Liver (tissue), 10 donors: ENCODE measurements at places on chromosomes 13 and 19. TPM values are rescaled to one million over a fixed set of nuclear protein-coding genes. Genes with fewer than 3 reads are reported as not detected.
A peak's percentile ranks its signal among the peaks of the same experiment; 100 is the strongest.

DNA sequence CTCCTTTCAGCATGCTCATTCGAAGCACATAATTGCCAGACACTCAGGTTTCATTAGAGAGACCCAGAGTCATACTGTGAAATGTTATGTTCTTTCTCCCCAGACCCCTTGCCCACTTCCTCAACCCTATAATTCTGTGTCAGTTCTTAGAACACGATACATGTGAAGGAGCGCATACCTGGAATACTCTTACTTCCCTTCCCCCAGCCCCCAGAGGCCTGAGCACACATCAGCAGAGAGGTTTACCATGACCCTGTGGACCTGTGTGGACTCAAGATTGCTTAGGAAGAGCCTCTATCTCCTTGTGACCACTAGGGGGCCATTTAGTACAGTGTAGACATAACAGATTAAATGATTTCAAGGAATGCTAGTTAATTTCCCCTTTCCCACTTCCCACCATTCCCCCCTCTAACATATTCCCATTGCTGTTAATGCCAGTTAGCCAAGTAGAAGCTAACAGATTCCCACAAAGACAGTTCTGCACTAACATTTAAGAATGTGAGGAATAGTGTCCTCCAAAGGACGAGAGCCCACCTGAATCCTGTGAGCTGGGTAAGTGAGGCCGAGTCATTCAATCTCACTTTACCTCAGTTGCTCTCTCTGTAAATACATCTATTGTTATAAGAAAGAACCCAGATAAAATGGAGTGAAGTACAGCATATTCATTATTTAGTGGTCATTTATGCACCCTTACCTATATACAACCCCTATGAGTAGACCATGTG is 154.2 kb upstream of the MAB21L1 start:
- H3K36me3 ChIP-seq: no peaks in the 10 kb centered on the region
- H3K4me3 ChIP-seq: no peak overlapping the region
- no peaks in the 10 kb centered on the region for H3K4me1 ChIP-seq
- DNase-seq: no peak

Gene SLC25A41
- not detected for polyA plus RNA-seq

GRCh38 chr19:1941146-1942077 is at the start of gene CSNK1G2:
Gene CSNK1G2 (plus strand): TSS chr19:1941172. CDS start chr19:1969773, 28,601 bp downstream.
- H3K4me3 ChIP-seq: peak within 1 kb of the TSS; percentile 87
- peak within 1 kb of the TSS; percentile 96 for H3K27ac ChIP-seq
- H3K4me1 ChIP-seq: peaks cover 25% of the 10 kb centered on the region
- no peaks in the 10 kb centered on the region for H3K27me3 ChIP-seq

Gene PSG3
- not detected for polyA plus RNA-seq

Gene RHPN2
- 10.5 TPM for polyA plus RNA-seq
